AG04450 (cell line): ENCODE measurements at places on chromosomes 3 and 15.

- DNase-seq = peak; percentile 48
Observed at GRCh38 chr15:65110676-65111292, 4.2 kb downstream of the UBAP1L start.

DNA sequence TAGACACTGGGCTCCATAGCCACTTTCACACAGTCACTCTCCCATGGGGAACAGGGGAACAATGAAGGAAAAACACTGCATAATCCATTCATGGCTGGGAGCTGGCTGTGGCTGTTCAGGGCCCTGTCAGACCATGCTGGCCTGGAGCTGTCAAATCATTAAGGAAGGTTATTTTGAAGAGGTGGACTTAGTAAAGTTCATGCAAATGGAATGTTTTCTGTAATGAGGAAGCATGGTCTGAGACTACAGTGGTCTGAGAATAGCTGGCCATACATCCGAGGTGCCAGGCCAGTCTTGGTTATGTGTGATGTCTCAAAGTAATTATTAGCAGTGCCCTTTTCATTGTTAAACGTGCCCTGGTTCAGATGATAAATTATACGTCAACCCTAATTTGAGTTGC is 117.1 kb upstream of the MRPS22 start:
- no peak for DNase-seq

- DNase-seq = no peak
Observed at GRCh38 chr3:128416578-128417211, 50.0 kb downstream of the DNAJB8 start.

- DNase-seq = no peak
Observed at GRCh38 chr3:6204891-6205290, 656.0 kb upstream of the GRM7 start.

GRCh38 chr3:63193647-63194046 is 84.5 kb upstream of the SYNPR start:
- no peak for DNase-seq

GRCh38 chr3:30435861-30436331 is 170.5 kb upstream of the TGFBR2 start:
- no peak for DNase-seq

- DNase-seq = no peak
Observed at GRCh38 chr3:24832891-24833290, 338.2 kb upstream of the THRB start.

GRCh38 chr15:85570336-85570735 is 189.9 kb downstream of the AKAP13 start:
- no peak for DNase-seq

DNA sequence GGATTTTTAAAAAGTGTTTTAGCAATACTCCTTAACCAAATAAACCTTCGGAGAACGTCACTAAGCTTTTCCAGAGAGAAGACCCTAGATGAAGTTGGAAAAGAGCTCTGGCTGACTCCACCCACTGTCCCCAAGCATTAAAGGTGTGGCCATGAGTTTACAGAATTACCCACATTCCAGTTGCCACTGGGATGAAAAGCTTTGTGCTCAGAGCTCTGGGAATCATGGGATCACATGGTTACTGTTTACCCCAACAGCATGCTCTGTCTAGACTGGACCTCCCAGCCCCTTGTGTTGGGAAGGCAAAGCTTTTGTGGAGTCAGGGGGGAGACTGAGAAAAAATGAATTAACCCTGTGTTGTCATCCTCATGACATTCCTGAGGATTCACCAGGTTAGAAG is 55.3 kb downstream of the CCK start:
- DNase-seq = no peak

GRCh38 chr3:2958551-2958950 is 151.6 kb downstream of the IL5RA start:
- no peak for DNase-seq
